ENCODE measurements at places on chromosomes 6 and 20. TPM values are rescaled to one million over a fixed set of nuclear protein-coding genes. Genes with fewer than 3 reads are reported as not detected.

DNA sequence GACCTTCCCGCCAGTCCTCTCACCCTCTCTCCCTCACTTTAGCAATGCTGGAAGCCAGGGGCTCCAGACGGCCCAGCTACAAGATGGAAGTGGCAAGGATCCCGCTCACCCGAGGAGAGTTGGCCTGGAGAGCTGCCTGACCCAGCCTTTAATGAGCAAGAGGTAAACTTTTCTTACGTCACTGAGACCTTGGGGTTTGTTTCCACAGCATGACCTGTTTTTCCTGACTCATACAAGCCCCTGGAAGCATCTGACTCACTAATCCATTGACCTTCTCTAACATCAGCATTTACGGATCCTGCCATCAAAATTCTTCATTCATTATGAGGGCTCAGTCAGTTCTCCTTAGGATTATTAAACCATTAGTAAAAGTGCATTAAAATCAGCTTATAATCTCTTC is 120.4 kb downstream of the MYLK4 start:
- DNase-seq: no peak

DNA sequence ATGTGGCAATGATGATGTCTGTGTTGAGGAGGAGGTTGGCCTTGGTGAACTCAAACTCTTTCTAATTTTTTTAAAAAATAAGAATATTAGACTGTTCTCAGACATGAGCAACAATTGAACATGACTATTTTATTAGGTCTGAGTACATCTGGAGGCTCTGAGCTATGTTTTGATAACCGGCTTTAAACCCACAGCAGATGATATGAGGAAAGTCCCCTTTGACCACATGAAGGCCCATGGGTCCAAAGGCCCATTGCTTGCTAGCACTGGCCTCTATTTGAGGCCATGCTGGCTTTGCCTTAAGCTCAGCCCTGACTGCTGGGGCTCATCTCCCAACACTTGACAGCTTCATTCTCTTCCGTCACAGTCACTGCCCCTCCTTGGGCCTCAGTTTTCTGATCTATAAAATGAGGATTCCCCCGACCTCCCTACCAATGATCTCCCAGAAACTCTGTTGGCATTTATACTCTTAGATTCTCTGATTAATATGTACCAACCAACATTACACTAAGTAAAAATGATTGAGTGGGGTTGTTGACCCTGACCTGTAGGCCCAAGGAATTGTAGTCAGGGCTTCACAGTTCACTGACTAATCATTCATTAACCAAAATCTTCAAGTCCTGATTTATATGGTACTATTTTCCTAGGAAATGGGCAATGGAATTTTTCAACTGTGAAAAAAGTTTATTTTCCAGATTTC is 23.9 kb upstream of the TINAG start:
- DNase-seq: no peak

GRCh38 chr6:125802943-125803377 is 12.2 kb downstream of the NCOA7 start:
- no peak for DNase-seq

GRCh38 chr20:24651171-24651975 is 181.9 kb downstream of the SYNDIG1 start:
- DNase-seq: no peak

DNA sequence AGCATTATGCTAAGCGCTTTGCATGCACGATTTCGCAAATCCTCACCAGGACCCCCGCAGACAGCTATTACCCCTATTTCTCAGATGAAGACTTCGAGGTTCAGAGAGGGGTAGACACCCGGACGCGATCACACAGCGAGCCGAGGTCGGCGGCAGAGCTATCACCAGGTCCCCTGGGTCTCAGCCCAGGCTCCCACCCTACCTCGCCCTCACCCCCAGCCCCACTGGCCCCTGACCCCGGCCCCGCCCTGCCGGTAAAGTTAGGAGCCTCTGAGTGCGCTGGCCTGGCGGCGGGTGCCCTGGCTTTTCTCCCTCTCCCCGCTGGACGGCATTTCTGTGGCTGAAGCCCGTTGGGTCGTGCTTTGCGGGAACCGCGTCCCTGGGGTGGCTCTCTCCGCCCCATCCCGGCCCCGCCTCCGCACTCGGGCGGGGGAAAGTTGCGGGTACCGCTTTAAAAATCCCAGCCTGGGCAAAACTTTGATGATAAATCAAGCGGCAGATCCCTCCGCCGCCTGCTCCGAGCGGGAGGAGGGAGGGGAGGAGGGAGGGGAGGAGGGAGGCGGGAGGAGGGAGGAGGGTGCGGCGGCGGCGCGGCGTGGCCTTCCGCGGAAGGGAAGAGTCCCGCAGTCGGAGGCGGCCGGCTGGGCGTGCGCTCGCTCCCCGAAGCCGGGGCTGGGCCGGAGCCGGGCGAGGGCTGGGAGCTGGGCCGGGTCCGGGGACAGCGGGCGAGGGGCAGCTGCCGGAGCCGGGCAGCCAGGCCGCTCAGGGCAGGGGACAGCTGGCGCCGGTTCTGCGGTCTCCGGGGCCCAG is at the start of gene VSTM2L:
Gene VSTM2L, plus strand, starts transcription at position 624 of the 810 bp plus-strand sequence. CDS start 224 bp downstream, outside the sequence.
- no peak for DNase-seq

XKR7 gene
- not detected for total RNA-seq

DNA sequence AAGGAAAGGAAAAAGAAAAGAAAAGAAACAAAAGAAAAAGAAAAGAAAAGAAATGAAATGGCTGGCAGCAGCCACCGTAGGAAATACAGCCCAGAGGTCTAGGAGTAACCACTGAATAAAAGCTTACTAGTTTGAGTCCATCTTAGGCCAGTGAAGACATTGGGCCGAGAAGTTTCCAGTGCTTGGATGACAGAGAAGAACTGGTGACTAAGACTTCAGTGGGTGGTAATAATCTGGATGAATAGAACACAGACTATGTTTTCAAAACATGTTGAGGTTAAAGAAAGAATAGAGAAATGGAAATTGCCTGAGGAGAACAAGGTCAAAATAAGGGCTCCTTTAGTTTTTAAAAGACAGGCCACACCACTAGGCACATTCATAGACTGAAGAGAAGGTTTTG is 198.8 kb downstream of the ATXN1 start:
- no peak for DNase-seq

RBM24 gene
- 1.3 TPM for total RNA-seq

- no peak for DNase-seq
Observed at GRCh38 chr6:110902091-110902490, 27.5 kb downstream of the AMD1 start.

IPCEF1 gene
- 1.5 TPM for total RNA-seq

DNA sequence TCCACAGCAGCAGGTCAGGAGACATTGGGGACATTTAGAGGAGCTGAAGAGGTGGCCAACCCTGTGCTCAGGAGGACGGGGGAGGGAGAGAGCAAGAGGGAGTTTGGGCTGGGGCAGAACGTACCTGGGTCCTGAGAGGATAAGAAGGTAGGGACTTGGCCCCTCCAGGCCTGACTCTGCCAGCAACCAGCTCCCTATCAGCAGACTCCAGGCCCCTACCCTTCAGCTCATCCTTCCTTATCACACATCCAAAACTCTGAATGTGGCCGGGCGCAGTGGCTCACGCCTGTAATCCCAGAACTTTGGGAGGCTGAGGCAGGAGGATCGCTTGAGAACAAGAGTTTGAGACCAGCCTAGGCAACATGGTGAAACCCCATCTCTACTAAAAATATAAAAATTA is 5.0 kb downstream of the STMN3 start:
- no peak for DNase-seq

GRCh38 chr6:69883551-69883950 is 17.2 kb downstream of the COL19A1 start:
- DNase-seq: no peak

DNA sequence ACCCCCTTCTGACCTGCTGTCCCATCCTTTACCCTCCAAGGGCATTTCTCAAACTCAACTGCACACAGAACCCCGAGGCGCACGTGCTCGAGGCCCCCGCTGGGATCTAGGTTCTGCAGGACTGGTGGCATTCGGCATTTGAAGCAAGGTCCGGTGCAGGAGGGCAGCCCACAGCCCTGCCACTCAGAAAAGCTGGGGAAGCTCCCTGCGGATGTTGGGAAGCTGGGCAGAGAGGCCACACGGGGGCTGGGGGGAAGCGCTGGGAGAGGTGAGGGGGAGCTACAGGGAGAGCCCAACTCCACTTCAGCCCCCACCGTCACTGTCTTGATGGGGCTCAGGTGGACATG is 51.2 kb upstream of the SLCO4A1 start:
- DNase-seq: no peak

FABP7 gene
- total RNA-seq: not detected

GRCh38 chr20:43386878-43387277 is 70.8 kb upstream of the SRSF6 start:
- DNase-seq: no peak

GRCh38 chr6:140436023-140436811 is 1061.8 kb upstream of the CITED2 start:
- no peak for DNase-seq

DUSP15 gene
- total RNA-seq: 0.77 TPM

DNA sequence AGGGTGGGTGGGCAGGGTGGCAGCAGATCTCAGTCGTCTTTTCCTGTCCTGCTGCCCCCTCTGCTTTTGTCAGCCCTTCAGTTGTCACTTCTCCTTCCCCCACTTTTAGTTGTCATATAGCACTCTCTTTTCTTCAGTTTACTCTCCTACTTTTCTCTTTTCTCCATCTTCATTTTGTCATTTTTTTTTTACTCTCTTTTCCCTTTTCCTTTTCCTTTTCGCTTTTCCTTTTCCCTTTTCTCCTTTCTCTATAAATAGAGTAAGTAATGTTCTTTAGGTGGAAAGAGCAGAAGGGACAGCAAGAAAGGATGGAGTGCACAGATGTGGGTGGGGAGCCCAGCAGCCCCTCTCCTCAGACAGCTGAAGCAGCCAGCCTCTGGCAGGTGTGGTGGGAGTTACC is 108.6 kb downstream of the LRRC1 start:
- no peak for DNase-seq

DNA sequence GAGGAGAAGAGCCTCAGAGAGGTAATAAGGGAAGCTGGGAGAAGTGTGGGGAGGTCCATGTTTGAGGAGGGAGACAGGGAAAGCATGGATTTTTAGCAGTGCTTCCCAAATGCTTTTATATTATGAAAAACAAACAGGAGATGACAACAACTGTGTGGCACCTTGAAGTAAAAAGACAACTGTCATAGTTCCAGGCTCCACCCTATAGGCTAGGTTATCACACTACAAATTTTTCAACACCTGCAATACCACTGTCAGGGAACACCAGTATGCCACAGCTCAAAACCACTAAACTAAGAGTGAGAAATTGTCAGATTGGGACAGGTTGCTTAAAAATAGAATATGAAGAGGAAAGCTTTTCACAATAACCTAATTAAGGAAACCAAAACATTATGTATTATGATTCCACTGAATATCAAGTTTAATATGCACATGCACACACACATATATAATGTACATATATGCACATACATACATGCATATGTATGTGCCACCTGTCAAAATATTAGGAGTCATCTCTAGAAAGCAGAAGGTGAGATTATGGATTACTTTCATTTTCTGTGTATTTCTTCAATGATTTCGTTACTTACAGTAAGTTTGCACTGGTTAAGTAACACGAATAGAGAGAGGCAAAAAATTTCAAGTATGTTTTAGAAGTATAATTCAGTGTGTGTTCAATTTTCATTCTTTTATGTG is 261.2 kb downstream of the PTPRK start:
- no peak for DNase-seq

DNA sequence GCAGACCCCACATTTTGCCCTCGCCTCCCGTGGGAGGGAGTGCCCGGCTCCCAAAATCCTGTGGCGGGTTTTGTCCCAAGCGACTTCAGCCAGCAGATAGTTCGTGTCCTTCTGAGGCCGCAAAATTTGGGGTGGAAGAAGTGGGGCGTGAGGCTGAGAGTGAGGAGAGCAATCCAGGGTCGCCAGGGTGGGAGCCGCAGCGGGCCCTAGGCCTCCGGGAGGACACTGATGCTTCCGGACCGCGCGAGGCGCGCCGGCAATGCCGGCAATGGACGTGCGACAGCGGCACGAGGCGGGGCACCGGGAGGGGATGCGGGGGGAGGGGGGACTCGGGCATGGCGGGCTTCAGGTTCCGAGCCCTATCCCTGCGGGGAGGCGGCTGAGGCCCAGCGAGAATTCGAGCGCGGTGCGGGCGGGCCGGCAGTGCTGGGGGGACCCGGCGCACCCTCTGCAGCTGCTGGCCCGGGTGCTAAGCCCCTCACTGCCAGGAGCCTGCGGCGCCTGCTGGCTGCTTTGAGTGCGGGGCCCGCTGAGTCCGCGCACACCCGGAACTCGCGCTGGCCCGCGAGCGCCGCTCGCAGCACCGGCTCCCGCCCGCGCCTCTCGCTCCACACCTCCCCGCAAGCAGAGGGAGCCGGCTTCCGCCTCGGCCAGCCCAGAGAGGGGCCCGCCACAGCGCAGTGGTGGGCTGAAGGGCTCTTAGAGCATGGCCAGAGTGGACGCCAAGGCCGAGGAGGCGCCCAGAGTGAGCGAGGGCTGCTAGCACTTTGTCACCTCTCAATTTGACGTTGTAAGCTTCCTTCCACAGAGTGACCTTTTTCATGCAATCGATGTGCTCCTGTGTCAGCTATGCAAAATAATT is 143.8 kb downstream of the LPA start:
- peak; percentile 93 for DNase-seq

DNA sequence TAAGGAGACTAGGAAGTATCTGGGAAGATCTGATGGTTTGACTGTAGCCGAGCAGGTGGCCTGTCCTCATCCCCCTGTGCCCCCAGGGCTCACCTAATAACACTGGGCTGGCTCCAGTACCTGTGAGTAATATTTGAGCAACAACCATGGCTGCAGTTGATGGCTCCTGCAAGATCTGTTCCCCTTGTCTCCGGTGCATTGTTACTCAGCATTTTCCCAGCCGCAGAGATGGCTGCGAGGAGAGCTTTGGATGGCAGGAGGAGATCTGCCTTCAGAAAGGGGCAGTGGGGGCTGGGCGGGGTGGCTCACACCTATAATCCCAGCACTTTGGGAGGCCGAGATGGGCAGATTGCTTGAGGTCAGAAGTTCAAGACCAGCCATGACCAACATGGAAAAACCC is 39.3 kb downstream of the PTK7 start:
- no peak for DNase-seq

CENPW gene
- 4.3 TPM for total RNA-seq

DNA sequence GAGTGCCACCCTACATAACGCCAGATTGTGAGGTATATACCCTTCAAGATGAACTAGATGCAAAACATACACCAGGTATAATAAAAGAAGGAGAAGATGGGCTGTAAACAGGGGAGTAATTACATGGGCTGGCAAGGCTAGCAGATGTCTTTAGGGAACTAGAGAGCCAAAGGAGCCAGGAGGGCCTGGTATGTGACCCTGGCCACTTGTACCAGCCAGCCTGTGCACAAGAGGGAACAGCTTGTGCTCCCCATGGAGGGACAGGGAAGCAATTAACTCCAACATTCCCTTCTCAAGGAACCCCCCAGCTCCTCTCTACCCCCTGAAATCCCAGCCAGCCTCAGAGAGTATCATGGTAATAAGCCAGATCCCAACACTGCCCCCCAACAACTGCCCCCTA is 139.9 kb downstream of the HIVEP2 start:
- no peak for DNase-seq

Data from mesenteric fat pad (tissue), 1 donor.